Cortex of kidney (tissue), 1 donor: ENCODE measurements at places on chromosomes 13 and 19.

- DNase-seq, result no peak
Observed at GRCh38 chr13:86510792-86511191, 711.6 kb upstream of the SLITRK6 start.

DNA sequence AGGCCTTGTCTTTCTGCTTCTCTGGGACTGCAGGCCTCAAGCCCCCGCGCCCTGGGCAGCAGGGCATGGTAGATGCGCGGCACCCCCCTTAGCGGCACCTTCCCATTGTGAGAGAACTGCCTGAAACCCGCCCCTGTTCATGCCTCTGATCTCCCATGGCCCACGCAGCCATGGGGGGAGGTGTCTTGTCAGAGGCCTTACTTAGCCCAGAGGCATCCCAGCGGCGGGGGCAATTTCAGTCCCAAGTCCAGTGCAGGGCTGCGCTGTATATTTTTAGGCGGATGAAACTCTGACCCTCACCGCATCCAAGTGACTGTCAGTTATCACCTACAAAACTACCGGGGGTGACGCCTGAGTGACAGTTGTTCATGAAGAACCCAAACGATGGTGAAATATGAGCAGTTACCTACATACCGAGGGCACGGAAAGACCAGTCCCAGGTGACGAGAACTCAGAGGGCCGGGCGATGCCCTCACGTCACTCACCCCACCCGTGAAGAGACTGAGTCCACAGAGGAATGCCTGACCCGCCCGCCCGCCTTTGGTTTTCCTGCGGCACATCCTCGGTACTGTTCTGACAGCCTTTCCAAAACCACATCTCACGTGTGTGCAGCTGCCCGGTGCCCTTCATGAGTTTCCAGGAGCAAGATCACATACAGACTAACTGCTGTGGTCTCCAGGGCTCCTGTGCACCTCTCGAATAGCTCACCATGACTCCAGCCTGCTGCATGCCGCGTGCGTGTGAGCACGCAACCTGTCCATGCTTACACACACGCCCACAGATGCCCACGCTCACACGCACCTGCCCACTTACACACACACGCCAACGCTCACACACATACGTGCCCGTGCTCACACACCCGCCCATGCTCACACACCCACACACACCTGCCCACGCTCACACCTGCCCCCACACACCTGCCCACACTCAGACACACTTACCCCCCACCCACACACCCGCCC lies 14.4 kb downstream of the IL17D start:
- DNase-seq, result no peak

GRCh38 chr13:46281779-46282178 lies 70.1 kb downstream of the LRRC63 start:
- no peak for DNase-seq

DNA sequence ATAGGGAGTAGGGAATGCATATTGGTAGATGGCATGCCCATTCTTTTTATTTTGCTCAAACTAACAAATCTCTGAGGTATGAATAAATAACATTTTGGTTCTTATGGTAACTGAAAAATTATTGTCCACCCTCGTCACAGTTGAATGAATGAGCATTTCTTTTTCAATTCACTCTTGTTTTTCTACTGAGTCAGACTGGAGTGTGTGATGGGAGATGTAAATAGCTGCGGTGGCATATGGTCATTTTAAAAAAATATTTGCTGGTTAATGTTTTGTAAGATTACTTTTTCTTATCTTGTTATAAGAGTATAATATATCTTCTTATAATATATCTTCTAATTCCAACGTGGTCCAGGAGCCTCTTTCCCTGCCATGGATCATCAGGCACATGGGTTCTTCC lies 586.5 kb downstream of the SLITRK5 start:
- DNase-seq, result no peak
